ENCODE measurements at places on chromosomes 12 and 14. TPM values are rescaled to one million over a fixed set of nuclear protein-coding genes. Genes with fewer than 3 reads are reported as not detected.

DNA sequence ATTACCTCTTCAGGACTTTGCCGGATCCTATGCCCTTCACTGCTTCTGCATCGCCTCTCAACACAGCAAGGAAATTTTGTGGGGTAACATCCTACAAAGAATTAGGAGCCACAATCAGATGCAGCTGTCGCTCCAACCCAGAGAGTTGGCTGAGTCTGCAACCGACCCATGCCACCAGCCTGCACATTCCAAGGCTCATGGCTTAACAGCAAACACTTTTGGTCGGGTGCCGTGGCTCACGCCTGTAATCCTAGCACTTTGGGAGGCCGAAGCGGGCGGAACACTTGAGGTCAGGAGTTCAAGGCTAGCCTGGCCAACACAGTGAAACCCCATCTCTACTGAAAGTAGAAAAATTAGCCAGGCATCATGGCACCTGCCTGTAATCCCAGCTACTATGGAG is 32.3 kb downstream of the LGMN start:
- H3K4me1 ChIP-seq, result peaks cover 11% of the 10 kb centered on the region
- no peak overlapping the region for H3K4me3 ChIP-seq
- H3K27me3 ChIP-seq, result no peaks in the 10 kb centered on the region

DNA sequence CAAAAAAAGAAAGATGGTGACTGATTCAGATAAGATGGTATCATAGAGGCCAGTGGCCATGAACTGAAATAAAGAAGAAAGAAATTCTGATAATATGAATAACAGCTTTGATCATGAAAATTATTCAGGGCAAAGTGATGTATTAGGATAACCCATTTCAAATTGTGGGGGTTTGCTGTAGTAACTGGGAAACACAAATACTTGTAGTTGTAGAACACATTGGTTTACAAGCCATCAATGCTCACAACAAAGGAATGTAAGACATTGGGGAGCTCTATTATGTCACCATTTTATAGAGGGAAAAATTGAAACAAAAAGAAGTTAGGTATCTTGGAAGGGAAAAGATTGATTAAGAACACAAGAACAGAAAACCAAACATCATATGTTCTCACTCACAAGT is 140.4 kb upstream of the FRMD6 start:
- no peaks in the 10 kb centered on the region for H3K36me3 ChIP-seq
- H3K4me1 ChIP-seq, result no peaks in the 10 kb centered on the region
- H3K4me3 ChIP-seq, result no peak overlapping the region
- DNase-seq, result no peak
- H3K27ac ChIP-seq, result no peak overlapping the region

The HRK gene
- 6.9 TPM for total RNA-seq

GRCh38 chr12:115957686-115958290 is 319.7 kb downstream of the MED13L start:
- H3K27me3 ChIP-seq, result no peaks in the 10 kb centered on the region
- H3K36me3 ChIP-seq, result peaks cover 9% of the 10 kb centered on the region
- DNase-seq, result no peak
- H3K4me1 ChIP-seq, result peaks cover 5% of the 10 kb centered on the region
- peak overlapping the region; percentile 43 for H3K27ac ChIP-seq
- no peak overlapping the region for H3K4me3 ChIP-seq

- H3K27me3 ChIP-seq, result no peaks in the 10 kb centered on the region
- no peak for DNase-seq
- no peaks in the 10 kb centered on the region for H3K4me1 ChIP-seq
- no peak overlapping the region for H3K4me3 ChIP-seq
- H3K27ac ChIP-seq, result no peak overlapping the region
Measured at GRCh38 chr14:45201905-45202304, 51.1 kb downstream of the MIS18BP1 start.

DNA sequence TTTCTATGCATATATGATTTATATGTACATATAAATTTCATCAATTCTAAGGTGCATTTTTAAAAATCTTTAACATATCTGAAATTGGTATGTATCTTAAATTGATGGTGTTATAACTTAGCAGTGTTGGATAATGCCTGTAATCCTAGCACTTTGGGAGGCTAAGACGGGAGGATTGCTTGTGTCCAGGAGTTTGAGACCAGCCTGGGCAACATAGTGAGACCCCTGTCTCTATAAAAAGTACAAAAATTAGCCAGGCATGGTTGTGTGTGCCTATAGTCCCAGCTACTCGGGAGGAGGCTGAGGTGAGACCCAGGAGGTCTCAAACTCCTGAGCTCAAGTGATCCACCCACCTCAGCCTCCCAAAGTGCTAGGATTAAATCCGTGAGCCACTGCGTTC is 6.5 kb upstream of the GALNT6 start:
- no peak overlapping the region for H3K4me3 ChIP-seq
- no peaks in the 10 kb centered on the region for H3K36me3 ChIP-seq
- H3K4me1 ChIP-seq, result peaks cover 3% of the 10 kb centered on the region
- no peak for DNase-seq
- peaks cover 45% of the 10 kb centered on the region for H3K27me3 ChIP-seq

GRCh38 chr12:105214670-105215375 is 21.2 kb downstream of the APPL2 start:
- H3K27ac ChIP-seq, result peak overlapping the region; percentile 86
- peaks cover 45% of the 10 kb centered on the region for H3K36me3 ChIP-seq
- peaks cover 22% of the 10 kb centered on the region for H3K4me1 ChIP-seq

The GALNT6 gene
- total RNA-seq, result 3.7 TPM

All from progenitor cell of endocrine pancreas (in vitro differentiated cells).